ENCODE measurements at places on chromosomes 4 and X.
A peak's percentile ranks its signal among the peaks of the same experiment; 100 is the strongest.

DNA sequence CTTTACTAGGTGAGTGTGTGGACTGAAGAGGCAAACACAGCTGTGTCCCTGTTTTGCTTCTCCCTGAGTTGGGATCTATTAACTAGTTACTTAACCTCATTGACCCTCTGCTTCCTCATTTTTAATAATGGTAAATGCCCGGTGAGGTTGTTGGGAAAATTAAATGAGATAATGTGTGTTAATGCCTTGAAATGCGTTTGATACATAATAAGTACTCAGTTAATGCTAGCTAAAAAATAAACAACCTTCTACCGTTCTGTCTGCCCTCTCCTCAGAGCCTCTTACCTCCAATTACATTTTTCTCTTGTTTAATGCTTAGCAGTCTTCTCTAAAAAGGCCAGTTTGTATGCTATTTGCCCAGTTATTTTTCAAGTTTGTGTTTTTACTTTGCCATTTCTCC lies 70.3 kb downstream of the POLA1 start:
- DNase-seq, result no peak

- no peak for DNase-seq
Observed at GRCh38 chrX:12802741-12803140, 11.5 kb downstream of the PRPS2 start.

- DNase-seq, result no peak
Observed at GRCh38 chr4:165222651-165222994, 15.3 kb downstream of the KLHL2 start.

DNA sequence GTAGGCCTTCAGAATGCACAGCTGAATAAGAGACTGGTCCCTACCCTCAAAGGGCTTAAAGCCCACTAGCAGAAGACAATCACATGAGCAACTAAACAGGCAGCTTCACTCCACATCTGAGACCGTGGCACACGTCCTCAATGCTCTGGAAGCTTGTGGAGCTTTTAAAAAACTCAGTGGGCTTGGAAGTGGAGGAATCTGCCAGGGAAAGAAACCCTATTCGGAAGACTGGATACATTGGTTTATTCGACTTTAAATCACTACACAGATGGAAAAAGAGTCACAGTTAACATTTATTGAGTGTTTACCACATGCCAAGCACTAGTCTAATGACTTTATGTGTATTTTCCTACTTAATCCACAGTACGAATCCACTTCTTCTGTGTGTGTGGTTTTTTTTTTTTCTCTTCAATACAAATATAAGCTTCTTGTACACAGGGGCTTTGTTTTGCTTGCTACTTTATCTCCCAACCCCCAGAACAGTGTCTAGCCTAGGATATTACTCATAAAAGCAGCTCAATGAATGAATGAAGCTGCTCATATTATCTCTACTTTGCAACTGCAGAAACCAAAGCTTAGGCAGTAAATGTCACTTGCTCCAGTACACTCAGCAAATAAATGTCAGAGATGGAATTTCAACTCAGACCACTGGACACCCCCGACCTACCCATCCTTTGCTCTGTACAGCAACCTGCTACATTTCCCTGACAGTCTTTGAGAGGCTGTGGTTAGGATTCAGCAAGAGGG lies 137.7 kb downstream of the LDB2 start:
- no peak for DNase-seq

- DNase-seq, result no peak
Observed at GRCh38 chr4:183429489-183429888, 14.9 kb upstream of the CDKN2AIP start.

DNA sequence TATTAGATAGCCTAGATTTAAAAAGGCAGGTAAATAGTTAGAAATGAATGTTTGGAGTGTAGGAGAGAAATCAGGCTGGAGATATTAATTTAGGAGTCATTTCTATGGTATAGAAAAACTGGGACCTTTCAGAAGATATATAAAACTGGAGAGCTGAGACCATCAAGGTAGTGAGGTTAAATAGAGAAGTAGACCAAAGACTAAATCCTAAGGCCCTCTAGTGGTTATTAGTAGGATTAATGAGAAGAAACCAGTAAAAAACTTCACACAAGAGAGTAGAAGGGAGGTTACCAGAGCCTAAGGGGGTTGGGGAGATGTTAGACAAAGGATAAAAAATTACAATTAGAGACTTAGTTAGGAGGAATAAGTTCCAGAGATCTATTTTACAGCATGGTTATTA lies 351.0 kb upstream of the SPANXN1 start:
- peak; percentile 18 for DNase-seq

- no peak for DNase-seq
Observed at GRCh38 chrX:10935501-10935900, 175.6 kb upstream of the HCCS start.

GRCh38 chr4:110518889-110519490 lies 43.0 kb downstream of the ENPEP start:
- DNase-seq, result no peak

DNA sequence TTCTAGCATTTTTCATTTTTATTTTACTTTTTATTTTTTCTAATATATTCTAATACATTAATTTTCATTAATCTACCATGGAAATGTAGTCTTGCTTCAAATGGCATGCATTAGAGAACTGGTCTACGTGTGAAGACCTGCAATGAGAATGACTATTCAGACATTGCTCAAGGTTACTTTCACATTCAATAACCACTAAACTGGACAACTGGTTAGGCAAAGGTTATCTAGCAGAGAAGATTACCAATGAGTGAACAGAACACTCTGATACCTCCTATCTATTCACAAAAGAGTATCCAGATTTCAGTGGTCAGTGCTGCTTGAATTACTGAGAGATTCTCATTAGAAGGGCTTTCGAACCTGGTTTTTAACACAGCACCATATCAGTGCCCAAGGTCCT lies 58.9 kb upstream of the ARHGAP24 start:
- DNase-seq, result no peak

DNA sequence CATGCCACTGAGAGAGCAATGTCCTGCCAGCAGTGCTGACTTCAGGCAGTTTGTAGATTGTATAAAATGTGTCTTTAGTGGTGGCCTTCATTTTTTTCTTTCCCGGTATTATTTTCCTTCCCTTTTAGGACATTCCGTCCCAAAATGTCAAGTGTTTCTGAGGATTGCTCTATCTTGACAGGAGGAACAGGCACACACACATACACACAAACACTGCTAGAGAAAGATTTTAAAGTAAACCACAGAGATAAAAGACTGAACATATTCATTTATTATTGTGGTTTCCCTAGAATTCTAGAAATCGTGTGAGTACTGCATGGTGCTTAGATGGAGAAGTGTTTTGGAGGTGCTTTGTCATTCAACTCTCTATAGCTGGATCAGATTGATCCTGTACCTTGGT lies 111.9 kb downstream of the GABRB1 start:
- DNase-seq, result no peak

DNA sequence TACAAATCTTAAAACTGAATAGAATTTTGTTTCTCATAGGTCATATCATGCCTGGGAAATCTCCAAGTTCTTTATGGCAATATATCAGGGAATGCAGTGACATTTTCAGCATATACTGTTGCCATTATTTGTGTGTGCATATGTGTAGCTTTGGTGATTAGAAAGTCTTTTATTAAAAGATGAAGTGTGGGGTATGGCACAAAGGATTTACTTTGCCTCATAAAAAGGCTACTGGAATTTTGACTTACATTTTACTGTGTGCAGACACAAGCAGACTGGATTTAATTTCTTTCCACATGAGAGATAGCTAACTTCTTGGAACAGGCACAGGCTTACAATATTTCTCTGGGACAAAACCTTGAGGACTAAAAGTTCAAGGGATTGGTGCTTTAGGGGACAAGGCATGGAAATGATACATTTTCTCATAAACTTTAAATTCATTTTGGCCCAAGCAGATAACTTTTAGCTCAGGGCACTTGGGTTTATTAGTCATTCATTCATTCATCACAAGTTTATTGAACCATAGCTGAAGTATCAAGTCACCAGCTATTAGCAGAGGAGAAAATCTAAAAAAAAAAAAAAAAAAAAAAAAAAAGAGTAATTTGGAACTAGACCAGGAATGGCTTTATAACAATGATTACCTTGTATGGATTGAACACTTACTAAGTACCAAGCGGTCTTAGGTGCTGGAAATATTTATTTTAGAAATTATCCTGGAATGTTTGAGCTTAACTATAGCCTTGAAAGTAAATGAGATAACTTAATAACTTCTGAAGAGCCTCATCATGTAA lies 191.5 kb downstream of the SLIT2 start:
- DNase-seq, result no peak

DNA sequence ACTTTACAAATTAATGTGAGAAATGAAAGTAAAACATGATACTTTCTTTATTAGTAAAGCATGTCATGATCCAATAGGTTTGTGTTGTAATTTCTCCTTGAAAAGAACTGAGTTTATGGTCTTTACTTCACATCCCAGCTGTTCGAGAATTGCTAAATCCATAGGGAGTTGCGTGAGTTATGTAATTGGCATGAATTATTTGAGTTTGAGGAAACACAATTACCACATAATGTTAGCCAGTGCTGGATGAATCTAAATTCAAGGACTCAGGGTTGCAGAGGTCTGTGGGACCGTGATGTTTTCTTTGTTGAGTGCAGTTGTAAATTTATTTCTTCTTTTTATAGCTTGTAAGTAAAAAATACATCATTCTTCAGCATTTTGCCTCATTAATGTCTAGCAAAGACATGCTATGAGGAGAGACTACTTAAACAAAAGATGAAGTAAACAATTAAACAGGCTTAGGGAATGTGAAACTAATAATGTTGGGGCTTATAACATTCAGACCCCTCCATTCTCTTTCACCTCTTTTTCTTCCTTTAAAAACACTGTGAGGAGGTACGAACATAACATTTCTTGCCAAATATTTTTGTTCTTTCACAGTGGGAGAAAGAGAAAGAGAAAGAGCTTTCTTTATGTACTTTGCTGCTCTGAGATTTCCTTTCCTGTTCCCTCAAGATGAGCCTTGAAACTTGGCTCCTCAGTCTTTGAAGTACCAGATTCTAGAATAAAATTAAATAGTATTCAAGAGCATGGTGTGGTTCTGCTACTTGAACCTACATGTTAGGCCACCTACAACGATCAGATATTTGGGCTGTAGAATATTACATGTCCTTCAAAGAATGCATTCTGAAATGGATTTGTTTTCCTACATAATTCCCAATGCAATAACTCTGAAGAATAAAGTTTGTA lies 159.6 kb upstream of the ANK2 start:
- DNase-seq, result no peak

- DNase-seq, result peak; percentile 35
Observed at GRCh38 chrX:13764765-13765164, 30.2 kb downstream of the OFD1 start.

GRCh38 chrX:121851033-121851432 lies 803.6 kb downstream of the GLUD2 start:
- DNase-seq, result peak; percentile 13

GRCh38 chr4:111512081-111512783 lies 633.0 kb upstream of the FAM241A start:
- no peak for DNase-seq

- DNase-seq, result no peak
Observed at GRCh38 chrX:32839781-32840180, 371.6 kb downstream of the DMD start.
